ENCODE measurements at places on chromosomes 3 and 15.

- peak; percentile 33 for DNase-seq
These were observed 52.0 kb downstream of the SUCNR1 start for GRCh38 chr3:151925419-151925818.

- DNase-seq = no peak
These were observed at the start of gene RAB27A for GRCh38 chr15:55289746-55290527. TSS of gene RAB27A (minus strand) at chr15:55289813. CDS start at chr15:55234934, 54,879 bp downstream.

DNA sequence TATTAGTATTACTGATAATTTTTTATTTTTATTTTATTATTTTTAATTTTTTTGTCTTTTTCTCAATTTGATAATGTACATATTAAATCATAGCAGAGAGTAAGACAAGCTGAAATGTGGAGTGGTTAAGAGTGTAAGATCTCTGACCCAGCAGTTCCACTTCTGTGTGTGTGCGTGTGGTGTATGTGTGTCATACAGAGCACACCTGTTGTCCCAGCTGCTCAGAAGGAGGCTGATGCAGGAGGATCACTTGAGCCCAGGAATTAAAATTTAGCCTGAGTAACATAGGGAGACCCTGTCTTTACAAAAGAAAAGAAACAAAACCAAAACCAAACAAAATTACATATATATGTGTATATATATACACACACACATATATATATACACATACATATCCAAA is 1.4 kb upstream of the CIDEC start:
- DNase-seq = no peak

- DNase-seq = no peak
These were observed 158.4 kb upstream of the GMNC start for GRCh38 chr3:191020730-191021396.

DNA sequence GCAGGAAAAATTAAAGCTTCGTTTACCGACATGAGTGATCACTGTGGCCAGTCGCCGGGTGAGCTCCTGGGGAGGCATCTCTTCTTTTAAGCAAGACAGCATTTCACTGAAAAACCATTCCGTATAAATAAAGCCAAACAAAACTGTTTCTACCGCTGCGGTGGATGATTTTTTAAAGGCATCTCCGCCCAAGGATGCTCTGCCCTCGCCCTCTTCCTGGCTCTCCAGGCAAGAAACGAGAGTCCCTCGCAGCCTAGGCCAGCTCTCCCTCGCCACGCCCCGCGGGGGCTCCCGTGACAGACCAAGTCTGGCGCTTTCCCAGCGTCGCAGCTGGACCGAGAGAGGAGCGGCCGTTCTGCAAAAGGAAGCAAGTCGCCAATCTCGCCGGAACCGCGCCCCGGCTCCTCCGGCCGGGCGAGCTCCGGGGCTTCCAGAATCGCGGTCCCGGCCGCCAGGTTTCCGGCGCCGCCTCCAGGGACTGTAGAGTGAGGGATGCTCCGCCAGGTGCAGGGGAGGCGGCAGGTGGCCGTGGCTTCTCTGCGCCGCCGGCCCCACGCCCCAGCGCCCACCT is 458 bp downstream of the MCF2L2 start:
- DNase-seq = peak; percentile 6

DNA sequence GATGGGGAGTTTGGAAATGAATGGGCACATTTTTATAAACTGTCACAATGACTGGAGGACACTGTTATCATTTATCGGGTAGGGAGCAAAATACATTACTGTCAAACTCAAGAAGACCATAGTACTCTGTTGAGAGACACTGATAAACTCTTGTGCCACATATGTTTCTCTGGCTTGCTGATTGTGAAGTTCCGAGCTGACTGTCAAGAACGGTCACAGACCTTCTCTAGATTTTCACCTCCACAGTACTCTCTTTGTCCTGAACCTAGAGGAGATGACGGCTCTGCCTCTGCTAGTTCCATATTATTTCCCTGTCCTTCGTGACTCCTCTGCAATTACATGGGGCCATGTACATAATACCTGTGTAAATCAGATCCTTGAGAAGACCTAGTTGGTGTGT is 451.9 kb downstream of the LPP start:
- DNase-seq = no peak

DNA sequence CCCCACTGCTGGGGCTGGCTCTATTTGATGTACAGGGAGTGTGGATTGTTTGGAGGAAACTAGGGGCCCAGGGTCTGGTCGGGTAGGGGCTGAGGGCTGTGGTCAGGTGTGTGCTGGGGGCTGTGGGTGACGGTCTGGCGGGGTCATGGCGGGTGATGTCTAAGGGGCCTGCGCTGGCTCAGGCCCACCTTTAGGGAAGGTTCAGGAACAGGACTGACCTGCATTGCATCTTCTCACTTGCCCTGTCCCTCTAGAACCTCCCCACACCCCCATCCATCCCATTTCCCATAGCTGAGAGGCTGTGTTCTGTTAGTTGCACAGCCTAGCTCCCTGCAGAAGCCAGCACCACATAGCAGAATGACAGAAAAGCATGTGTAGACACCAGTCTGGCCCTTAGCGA is 39.1 kb downstream of the SCN5A start:
- DNase-seq = no peak

GRCh38 chr15:93719921-93720351 is 511.4 kb upstream of the MCTP2 start:
- peak; percentile 54 for DNase-seq

DNA sequence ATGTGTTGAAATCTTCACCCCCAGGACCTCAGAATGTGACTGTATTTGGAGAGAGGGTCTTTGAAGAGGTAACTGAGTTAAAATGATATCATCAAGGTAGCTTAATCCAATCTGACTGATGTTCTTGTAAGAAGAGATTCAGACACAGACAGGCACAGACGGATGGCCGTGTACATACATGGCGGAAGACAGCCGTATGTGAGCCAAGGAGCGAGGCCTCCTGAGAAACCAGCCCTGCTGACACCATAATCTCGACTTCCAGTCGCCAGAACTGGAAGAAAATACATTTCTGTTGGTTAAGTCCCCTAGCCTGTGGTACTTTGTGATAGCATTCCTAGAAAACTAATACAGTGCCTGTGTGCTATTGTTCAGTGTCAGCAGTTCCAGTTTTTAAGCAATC is 73.6 kb downstream of the APBA2 start:
- no peak for DNase-seq

GRCh38 chr3:73378207-73378606 is 246.5 kb downstream of the PDZRN3 start:
- no peak for DNase-seq

DNA sequence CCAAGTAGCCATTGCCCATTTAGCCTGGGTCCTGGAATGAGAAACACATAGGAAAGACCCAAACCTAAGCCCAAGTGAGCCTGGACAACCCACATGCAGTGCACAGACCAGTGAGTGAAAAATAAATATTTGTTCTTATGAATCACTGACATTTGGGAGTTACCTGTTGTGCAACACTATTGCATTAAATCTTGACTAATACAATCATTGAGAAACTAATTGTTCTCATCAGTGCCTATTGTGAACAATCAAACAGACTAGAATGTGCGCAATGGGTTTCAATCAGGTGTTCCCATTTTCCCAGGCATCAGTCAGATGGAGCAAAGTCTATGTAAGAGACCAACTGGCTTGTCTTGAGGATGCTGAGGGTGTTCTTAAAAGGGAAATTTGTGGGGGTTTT is 54.7 kb upstream of the CNOT10 start:
- no peak for DNase-seq

Measured in brain microvascular endothelial cell (primary cell).